BE2C (cell line): ENCODE measurements at places on chromosomes 6 and 20.

- DNase-seq: no peak
Measured at GRCh38 chr6:10268611-10269310, 146.1 kb downstream of the TFAP2A start.

- DNase-seq: no peak
Measured at GRCh38 chr6:41466437-41466990, 79.7 kb upstream of the FOXP4 start.

GRCh38 chr20:58448958-58449357 lies 59.9 kb downstream of the VAPB start:
- DNase-seq: peak; percentile 78

- DNase-seq: no peak
Measured at GRCh38 chr20:42553374-42553773, 636.3 kb downstream of the PTPRT start.

- DNase-seq: peak; percentile 83
Measured at GRCh38 chr20:2840138-2840966, at the start of the genes PCED1A and VPS16. Gene PCED1A (minus strand): TSS chr20:2840655. CDS start chr20:2839912, 743 bp downstream. Gene VPS16 (plus strand): TSS chr20:2840745. CDS start chr20:2840775, 30 bp downstream.

DNA sequence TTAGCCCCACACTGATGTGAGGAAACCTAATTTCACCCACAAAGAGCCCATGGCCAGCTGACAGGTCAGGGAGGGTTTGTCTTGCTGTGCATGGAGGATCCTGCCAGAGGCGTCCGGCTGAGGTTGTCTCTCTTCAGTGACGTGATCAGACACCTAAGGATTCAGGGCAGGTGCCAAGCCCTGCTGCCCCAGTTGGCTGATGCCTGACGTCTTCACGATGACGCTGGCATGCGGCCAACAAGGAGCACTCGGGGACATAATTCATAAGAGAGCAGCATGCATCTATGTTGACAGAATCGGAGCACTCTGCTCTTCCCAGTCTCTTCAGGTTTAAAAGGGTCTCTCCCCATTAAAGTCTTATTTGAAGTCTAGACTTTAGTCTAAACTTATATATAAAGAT lies 47.8 kb downstream of the PSMB1 start:
- DNase-seq: peak; percentile 18

- no peak for DNase-seq
Measured at GRCh38 chr6:77415706-77416105, 47.6 kb downstream of the HTR1B start.

- no peak for DNase-seq
Measured at GRCh38 chr20:52201395-52201794, 9.8 kb upstream of the ZFP64 start.

- DNase-seq: no peak
Measured at GRCh38 chr20:19512886-19513677, 245.0 kb upstream of the RIN2 start.

- no peak for DNase-seq
Measured at GRCh38 chr6:111662794-111663593, 57.3 kb upstream of the TRAF3IP2 start.

- no peak for DNase-seq
Measured at GRCh38 chr6:47008397-47008763, 33.8 kb downstream of the ADGRF1 start.

GRCh38 chr6:4671587-4672115 lies 104.6 kb upstream of the CDYL start:
- no peak for DNase-seq

GRCh38 chr20:60630609-60631008 lies 621.5 kb upstream of the CDH4 start:
- DNase-seq: no peak

DNA sequence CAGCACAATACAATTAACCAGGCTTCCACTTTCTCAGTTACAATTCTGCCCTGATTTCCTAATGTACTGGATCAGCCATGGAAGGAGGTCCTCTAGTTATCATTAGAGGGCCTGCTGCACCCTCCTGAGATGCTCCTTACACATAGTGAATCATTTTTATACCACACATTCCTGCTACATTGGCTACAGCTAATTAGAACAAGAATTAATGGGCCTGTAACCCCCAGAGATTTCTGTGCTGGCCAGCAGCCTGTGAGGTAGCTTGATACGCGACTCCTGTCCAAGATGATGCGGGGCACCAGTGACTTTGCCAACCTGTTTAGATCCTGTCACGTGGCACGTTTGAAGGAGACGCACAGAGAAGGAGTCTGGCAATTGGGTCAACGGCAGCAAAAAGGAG lies 422.8 kb downstream of the EPM2A start:
- DNase-seq: no peak

DNA sequence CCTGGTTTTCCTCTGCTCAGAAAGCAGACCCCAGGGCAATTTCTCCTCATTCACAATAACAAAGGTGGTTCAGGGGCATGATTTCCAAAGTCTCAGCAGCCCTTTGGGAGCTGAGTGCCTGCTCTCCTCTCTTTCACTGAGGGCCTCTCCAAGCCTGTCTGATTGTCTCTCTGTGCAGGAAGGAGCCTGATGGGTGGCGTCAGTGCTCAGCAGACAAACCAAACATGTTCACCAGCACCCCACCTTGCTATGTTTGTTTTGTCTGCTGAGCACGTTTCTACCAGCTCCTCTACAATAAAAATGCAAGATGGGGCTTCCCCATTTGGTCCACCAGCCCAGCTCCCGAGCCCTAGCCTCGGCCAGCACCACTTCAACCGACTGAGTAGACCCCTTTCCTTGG lies 25.4 kb upstream of the TCP11 start:
- DNase-seq: no peak

- DNase-seq: no peak
Measured at GRCh38 chr6:29376003-29376402, 912 bp upstream of the OR12D3 start.

DNA sequence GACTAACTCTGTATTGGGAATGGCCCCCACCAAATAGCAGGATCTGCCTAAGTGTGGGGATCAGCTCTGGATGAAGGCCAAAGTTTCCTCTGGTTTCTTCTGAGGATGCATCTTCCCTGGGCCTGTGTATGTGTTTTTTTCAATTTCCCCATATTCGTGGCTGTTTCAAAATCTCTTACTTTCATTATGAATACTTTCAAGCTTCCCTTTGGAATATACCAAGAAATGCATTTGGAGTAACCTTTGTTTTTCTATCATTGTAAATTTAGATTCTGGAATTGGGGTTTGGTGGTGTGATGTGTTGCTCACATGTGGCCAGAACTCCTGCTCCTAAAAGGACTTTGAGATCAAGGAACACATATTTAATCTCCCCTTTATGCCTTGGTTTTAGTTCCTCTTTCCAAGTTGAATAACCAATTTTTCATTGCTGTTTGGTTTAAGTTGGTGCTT lies 8.4 kb downstream of the ENTPD6 start:
- DNase-seq: no peak

- no peak for DNase-seq
Measured at GRCh38 chr6:131924881-131925474, 26.2 kb downstream of the CCN2 start.

- DNase-seq: no peak
Measured at GRCh38 chr20:54361475-54361874, 113.9 kb upstream of the DOK5 start.

- no peak for DNase-seq
Measured at GRCh38 chr6:43636308-43636659, 644 bp downstream of the MAD2L1BP start.

DNA sequence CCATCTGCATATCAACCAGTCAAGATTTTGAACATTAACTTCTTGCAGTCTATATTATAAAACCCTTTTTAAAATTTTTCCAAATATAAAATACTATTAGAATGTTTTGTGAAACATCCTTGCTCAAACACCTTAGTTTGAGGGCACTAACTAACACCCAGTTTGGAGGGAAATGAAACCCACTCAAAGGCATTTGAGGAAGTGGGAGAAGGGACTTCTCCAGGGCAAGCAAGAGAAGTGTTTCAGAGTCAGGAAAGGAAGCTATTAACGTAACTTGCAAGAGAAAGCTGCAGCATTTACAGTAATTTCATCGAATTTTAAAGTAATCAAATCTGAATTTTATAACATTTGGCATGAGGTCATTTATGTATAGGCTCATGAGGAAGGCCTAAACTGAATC lies 21.3 kb downstream of the MTFR2 start:
- no peak for DNase-seq

DNA sequence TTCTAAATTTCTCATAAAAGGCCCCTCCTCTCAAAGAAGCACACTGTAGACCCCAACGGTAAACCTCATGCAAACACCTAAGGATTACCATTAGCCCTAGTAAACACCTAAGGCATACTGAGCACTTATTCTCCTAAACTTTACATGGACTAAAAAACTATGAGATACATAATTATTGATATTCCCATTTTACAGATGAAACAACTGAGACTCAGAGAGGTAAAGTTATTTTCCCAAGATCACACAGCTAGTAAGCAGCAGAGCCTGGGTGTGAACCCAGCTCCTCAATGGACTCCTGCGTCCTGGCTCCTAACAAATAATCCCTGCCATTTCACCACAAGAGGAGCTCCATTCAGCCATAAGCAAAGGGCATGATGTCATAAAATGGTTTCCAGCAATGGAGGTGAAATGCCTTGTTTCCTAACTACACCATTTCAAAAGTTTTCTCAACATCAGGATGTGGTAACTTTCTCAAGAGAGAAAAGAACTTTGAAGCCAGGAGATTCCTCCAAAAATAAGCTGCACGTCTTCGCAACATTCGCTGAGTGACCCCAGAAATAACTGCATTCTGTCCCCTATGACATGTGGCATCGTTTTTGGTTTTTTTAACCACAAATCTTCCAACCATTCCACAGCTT lies 4.1 kb downstream of the ATP9A start:
- DNase-seq: no peak

- DNase-seq: no peak
Measured at GRCh38 chr20:51230727-51231126, 207.8 kb upstream of the KCNG1 start.

DNA sequence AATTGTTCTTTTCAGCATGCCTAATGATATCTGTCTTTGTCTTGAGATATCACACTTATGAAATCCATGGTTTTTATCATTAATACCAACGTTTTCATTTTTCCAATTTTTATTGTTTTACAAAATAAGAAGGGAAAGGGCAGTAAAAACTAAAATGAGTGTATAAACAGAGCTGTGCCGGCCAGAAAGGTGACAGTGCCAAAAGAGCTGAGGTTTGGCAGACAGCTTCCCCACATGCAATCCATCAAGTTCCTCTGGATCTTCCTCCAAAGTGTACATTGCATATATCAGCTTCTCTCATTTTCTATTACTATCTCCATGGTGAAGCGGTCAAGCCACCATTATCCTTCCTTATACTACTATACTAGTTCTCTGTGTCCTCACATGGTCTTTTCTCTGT lies 10.1 kb upstream of the TMEM244 start:
- DNase-seq: no peak

- peak; percentile 41 for DNase-seq
Measured at GRCh38 chr20:4041748-4042411, 26.5 kb upstream of the RNF24 start.

DNA sequence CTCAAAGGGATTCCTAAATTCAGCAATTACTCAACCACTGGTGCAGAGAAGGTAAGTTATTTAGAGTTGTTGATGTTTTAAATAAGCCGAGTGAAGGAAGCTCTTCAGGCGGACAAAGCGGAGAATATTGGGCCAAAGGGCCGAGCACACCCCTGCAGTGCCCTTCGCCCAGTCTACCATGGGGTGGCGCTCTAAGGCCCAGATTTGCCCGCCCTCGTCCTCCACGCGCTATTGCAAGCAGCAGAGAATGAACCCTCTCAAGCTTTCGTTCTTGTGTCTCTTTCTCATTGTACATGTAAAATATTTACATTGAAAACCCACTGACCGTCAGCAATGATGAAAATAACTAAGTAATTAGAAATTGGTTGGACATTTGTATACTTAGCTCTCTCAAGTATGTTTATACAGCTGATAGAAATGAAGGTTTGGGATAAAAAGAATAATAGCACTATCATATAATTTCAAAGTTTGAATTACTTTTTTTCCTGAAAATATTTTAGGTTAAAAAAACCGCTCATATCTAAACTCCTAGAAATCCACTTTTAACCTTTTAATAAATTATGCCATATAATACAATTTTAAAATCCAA lies 195.0 kb upstream of the CEP162 start:
- peak; percentile 71 for DNase-seq

DNA sequence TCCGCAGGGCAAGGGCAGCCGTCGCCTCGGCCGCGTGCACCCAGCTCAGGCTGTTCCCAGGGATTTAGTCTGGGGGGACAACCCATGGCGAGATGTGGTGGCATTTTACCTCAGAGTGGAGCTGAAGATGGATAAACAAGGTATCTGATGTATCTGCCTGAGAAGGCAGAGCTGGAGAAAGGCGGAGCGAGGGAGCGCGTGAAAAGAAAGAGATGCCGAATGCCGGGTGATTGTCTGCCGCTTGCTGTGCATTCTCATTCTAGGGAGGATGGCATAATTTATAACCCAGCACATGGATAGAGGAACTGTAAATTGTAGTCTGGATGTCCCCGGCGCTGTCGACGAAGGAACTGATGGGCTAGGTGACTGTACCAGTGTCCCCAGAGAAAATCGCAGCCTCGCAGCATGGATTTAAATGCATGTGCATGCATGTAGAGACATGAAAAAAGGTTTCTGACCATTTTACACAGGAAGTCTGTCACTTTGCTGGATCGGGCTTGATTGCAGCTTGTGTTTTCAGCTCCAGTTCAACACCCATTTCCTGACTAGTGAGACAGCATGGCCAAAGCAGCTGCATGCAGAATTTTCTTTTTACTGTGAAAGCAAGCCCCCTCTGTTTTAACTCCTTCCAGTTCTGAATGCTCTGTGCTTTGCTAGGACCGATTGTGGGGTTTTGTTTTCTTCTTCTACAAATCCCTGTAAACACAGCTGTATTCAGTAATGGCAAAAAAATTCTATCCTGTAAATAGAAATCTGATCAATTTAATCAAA lies 149.7 kb downstream of the PRL start:
- peak; percentile 38 for DNase-seq

GRCh38 chr6:166738386-166739116 lies 111.5 kb upstream of the RPS6KA2 start:
- DNase-seq: no peak

- DNase-seq: no peak
Measured at GRCh38 chr6:69072796-69073195, 437.7 kb downstream of the ADGRB3 start.

DNA sequence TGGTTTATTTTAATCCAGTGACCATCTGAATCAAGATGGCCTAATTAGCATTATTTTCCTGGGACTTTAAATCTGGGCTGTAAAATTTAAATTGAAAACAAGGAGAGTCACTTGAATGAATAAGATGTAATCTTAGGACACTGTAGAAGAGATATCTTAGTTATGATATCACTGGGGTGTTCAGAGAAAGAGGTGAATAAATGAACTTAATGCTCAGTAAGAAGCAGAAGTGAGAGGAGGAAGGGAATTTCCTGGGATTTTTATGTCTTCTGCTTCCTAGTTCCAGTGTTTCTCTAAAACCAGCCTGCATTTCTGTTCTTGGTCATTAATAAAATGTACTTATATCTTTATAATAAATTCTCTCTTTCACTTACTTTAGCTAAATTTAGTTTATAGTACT lies 136.8 kb upstream of the PTPRK start:
- DNase-seq: no peak

GRCh38 chr20:56506103-56506502 lies 18.4 kb upstream of the FAM209A start:
- DNase-seq: no peak

- DNase-seq: no peak
Measured at GRCh38 chr20:59043698-59044097, 1.1 kb upstream of the PRELID3B start.
